ENCODE measurements at places on chromosomes 2 and 18. TPM values are rescaled to one million over a fixed set of nuclear protein-coding genes. Genes with fewer than 3 reads are reported as not detected.

- DNase-seq: no peak
Measured at GRCh38 chr2:180003559-180003958, 3.5 kb downstream of the CWC22 start.

- no peak for DNase-seq
Measured at GRCh38 chr2:30147196-30147714, 448 bp downstream of the YPEL5 start.

GRCh38 chr2:71646028-71646427 is 192.7 kb downstream of the DYSF start:
- no peak for DNase-seq

DNA sequence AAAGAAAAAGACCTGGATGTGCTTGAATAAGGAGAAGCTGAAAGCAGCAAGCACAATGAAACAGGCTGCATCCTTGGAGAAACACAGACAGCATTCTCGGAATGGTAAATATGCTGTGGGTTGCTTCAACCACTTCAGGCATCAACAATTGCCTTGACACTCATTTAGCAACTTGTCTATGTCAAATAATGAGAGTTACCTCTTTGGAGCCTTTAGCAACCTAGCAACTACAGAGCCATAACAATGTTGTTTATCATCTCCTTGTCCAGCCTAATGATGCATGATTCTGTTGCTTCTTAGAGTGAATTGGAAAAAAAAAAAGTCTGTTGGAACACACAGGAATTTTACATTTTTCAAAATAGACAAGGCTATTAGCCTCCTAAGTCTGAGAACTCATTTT is 410.6 kb downstream of the PIK3C3 start:
- no peak for DNase-seq

- DNase-seq: no peak
Measured at GRCh38 chr2:62467100-62467474, 38.9 kb downstream of the TMEM17 start.

DNA sequence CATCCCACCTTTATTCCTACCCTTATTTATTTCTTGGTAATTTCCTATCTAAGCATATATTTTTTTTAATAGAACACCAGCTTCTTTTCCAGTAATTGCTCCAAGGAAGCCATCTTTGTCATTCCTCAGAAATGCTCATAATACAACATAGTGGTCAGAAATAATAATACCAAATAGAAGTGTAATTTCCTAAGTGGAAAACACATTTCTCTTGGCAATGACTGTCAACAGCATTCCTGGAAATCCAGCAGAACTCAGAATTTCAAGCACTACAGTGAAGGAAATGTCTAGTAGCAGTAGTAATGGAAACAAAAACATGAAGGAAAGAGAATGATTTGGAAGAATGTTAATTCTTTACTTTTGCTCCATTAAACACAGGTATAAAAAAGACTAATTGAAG is 56.6 kb downstream of the GDF7 start:
- DNase-seq: no peak

GRCh38 chr2:125224830-125225229 is 1199.7 kb downstream of the CNTNAP5 start:
- DNase-seq: no peak

- DNase-seq: no peak
Measured at GRCh38 chr2:60119778-60120177, 433.7 kb downstream of the BCL11A start.

- no peak for DNase-seq
Measured at GRCh38 chr18:5456577-5457461, 87.0 kb downstream of the EPB41L3 start.

- DNase-seq: no peak
Measured at GRCh38 chr18:80202264-80202998, 44.9 kb downstream of the PARD6G start.

DNA sequence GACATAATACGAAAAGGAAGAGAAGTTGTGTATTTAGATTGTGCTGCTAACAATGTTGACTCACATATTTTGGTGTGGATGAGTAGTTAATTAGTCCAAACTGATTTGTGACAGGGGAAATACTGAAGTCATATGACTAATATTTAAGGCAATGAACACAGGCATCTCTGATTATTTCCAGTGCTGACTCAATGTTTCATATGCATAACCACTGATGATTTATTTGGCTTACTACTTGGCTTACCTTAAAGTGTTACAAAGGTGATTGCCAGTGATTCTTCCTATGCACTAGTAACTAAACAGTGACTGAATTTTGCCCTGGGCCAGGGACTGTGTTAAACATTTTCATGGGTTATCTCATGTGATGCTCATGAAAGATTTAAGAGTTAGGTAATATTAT is 722.6 kb downstream of the METTL4 start:
- no peak for DNase-seq

GRCh38 chr18:55319459-55320193 is 268.4 kb downstream of the TCF4 start:
- no peak for DNase-seq

DNA sequence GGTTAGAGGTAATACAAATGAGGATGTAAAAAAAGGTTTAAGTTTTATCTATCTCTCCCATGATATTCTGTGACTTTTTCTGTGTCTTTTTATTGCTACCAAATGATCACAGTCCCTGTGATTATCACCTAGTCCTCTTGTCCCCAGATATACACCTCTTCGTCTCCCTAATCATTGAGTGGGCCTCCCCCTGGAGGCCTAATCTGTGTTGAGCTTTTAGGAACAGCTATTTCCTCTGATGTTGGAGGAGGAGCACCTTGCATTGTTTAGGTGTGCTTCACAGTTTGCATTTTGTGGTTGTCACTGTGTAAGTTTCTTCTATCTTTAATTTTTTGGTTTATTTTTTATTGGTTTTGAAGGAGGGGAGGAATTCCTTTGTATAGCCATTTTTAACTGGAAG is 33.3 kb downstream of the CCDC85A start:
- no peak for DNase-seq

DNA sequence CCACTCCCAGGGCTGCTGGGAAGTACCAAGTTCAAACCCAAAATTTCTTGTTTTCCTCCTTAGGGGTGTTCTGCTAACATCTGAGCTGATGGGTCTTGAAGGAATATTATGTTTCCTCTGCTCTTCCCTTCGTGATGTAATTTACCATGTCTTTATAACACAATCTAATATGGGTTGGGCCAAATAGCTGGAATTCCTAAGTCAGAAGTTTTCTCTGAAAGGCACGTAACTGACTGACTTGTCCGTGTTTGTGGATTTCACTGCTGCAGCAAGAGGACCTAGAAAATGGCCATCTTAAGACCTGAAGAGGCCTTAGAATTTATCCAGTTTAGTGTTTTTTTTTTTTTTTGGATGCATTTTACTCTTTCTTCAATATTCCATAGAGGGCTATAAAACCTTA is 256.7 kb downstream of the DCDC2C start:
- no peak for DNase-seq

GRCh38 chr2:232014681-232015080 is 53.2 kb downstream of the DIS3L2 start:
- DNase-seq: no peak

- no peak for DNase-seq
Measured at GRCh38 chr18:58902961-58903360, 38.3 kb downstream of the ZNF532 start.

DNA sequence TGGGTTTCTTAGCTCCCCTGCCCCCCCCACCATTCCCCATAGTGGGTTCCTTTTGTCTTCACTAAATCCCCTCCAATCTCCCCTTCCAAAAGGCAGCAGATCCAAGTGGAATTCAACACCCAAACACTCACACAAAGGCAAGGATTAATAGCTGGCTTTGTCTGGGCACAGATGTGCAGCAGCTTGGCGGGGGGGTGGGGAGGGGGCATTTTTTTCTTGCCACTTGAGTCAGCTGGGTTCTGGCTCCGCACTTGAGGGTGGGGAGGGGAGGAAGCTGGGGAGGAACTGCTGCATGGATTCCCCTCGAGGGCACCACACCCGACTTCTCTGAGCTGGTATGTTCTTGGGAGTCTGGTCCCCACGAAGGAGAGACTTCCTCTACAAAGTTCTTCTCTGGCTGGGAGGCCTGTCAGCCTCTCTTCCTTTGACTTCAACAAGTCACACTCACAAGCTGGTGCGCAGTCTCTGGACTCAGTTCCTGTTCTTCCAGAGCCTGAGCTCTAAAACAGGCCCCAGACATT is 36.0 kb downstream of the SERTAD2 start:
- no peak for DNase-seq

- DNase-seq: no peak
Measured at GRCh38 chr2:118374974-118375755, 286.9 kb downstream of the INSIG2 start.

DNA sequence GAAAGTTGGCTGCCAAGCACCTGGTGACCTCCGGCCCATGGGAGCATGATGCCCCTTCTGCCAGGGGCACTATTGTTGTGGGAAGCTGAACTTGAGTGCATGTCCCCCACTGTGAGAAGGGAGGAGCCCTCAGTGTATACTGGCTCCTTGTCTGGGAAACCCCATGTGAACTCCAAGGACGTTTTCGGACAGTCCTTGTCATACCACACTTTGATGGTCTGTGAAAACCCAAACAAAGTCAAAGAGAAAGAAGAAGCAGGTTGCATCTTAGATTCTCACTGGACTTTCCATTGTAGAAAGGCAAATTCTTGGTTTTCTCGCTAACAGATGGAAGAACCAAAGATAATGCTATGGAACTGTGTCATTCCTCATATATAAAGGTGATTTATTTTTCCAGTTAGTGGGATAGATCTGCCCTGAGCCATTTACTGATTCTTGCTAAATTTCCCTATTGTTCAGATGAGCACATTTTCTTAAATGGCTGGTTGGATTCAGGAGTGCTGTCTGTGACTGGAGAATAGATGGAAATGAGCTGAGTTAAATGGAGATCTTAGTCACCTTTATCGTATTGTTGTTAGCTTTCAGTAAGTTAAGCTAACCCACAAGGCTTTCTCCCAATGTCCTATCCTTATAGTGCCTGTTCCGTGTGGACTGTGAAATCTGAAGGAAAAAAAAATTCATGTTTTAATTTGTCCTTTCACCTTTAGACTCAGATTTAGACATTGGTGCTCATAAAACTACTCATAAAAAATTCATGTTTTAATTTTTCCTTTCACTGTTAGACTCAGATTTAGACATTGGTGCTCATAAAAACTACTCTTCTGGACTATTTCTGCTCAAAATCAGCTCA is 166.6 kb downstream of the ACTR3 start:
- DNase-seq: no peak

DNA sequence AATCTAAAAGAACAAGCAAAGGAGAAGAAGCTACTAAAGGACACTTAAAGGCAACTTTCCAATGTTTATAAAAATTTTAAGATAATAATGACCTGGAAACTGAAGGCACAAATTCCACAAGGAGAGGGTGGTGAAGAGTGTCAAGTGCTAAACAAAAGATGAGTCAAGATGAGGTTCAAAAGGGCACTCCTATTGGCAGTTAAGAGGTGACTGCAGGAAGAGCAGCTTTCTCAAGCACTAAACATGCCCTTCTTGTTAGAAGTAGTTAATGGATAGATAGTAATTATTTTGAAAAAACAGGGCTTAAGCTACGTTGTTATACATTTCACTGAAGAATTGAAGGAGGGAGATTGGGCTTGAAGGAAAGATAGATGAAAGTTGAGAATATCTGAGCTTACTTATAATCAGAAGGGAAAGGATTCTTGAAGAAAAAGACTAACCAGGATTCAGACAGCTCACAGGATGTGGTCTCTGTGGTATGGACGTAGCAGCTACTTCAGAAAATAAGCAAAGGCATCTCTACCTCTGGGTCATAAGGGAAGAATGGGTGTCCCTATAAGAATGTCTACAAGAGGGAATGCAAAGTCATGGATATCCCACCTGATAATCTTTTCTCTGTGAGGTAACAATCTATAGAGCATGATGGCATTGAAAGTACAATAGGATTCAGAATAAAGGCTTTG is 454.7 kb upstream of the SLC39A10 start:
- no peak for DNase-seq

- DNase-seq: no peak
Measured at GRCh38 chr2:69693059-69693774, 48.7 kb upstream of the ANXA4 start.

DNA sequence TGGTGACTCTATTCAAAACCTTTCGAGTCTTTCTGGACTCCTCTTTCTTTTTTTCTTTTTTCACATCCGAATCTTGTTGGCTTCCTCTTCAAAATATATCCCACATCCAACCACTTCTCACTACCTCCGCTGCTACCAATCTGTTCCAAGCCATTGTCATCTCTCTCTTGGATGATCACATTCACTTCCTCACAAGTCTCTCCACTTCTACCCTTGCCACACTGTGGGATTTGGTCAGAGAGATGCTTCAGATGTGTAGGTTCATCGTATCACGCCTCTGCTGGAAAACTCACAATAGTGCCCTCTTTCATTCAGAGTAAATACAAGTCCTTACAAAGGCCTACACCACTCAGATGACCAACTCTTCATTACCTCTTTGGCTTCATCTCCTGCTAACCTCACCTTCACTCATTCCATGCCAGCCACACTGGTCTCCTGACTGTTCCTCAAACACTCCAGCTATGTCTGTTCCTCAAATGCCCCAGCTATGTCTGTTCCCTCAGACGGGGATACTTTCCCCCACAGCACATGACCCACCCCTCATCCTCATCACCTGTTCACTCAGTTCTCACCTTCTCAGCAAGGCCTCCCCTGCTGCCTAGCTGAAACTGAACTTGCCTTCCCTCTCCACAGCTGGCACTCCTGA is 67.2 kb upstream of the PELI1 start:
- no peak for DNase-seq

GRCh38 chr2:59900728-59901452 is 652.6 kb downstream of the BCL11A start:
- no peak for DNase-seq

DNA sequence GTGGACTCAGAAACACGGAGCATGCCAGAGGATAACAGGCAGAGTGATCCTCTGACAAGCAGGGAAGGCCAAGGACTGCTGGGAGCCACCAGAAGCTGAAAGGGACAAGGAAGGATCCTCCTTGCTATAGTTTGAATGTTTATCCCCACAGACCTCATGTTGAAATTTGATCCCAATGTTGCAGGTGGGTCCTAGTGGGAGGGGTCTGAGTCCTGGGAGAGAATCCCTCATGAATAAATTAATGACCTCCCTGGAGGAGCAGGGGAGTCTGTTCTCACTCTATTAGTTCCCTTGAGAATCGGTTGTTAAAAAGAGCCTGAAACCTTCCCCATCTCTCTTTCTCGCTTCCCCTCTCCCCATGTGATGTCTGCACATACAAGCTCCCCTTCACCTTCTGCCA is 124.4 kb downstream of the FBXO15 start:
- DNase-seq: no peak

GRCh38 chr2:122753336-122753735 is 997.9 kb downstream of the TSN start:
- DNase-seq: no peak

KIAA2012 gene
- not detected for total RNA-seq

LOXHD1 gene
- total RNA-seq: 0.19 TPM

ABCB11 gene
- total RNA-seq: not detected

LNPK gene
- total RNA-seq: 14.3 TPM

SPR gene
- total RNA-seq: 66.0 TPM

PAIP2B gene
- 1.9 TPM for total RNA-seq

CD8A gene
- 8.9 TPM for total RNA-seq

ATP5F1A gene
- 667 TPM for total RNA-seq

DSG2 gene
- total RNA-seq: 173 TPM

LONRF2 gene
- 0.35 TPM for total RNA-seq

TRAPPC12 gene
- 152 TPM for total RNA-seq

STPG4 gene
- total RNA-seq: 1.7 TPM

SLC23A3 gene
- 35.4 TPM for total RNA-seq

GFPT1 gene
- 33.8 TPM for total RNA-seq

SCN3A gene
- 1.3 TPM for total RNA-seq

Data from Peyer's patch (tissue), 4 donors.